ENCODE measurements at places on chromosomes 11 and 22. TPM values are rescaled to one million over a fixed set of nuclear protein-coding genes. Genes with fewer than 3 reads are reported as not detected.

The CCDC81 gene
- 0.21 TPM for total RNA-seq

The P4HA3 gene
- total RNA-seq, result 38.3 TPM

The MS4A8 gene
- total RNA-seq, result not detected

The DNHD1 gene
- 2.4 TPM for total RNA-seq

All from A549 treated with AZD2906 at 1 μM for 4 hours (cell line).